ENCODE measurements at places on chromosomes 6 and 20.
A peak's percentile ranks its signal among the peaks of the same experiment; 100 is the strongest.

DNA sequence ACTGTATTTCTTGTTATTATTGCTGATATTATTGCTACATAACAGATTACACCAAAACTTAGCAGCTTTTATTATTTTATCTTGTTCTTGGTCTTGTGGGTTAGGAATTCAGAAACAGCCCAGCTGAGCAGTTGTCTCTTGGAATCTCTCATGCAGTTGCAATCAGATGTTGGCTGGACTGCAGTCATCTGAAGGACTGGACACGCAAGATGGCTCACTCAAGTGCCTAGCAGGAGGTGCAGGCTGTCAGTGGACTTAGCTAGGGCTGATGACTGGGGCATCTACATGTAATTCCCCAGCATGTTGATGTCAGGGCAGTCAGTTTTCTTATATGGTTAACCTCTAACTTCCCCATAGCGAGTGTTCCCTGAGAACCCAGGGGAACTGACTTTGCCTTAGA lies 128.6 kb upstream of the PLCB4 start:
- DNase-seq = no peak

DNA sequence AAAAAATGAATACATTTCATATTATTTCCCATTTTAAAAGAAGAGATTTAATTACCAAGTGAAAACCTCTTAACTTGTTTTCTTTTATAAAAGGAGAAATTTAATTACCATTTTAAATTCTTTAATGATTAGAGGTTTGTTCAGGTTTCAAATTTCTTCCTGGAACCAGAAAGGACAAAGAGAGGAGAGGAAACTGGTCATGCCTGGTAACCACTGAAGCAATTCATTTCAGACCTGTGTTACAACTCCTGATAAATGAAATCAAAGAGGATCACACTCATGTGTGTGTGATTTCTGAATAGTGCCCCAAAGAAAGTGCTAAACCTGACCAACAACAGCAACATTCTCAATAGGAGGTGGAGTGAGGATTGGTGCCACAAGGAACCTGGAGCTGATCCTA lies 12.6 kb upstream of the SLPI start:
- no peak for DNase-seq

- DNase-seq = no peak
These were observed 1365.7 kb upstream of the GJE1 start for GRCh38 chr6:140766999-140767398.

GRCh38 chr6:87702589-87702945 lies 534 bp upstream of the AKIRIN2 start:
- DNase-seq = peak; percentile 76

- no peak for DNase-seq
These were observed 1005.6 kb upstream of the FLRT3 start for GRCh38 chr20:15342991-15343523.

GRCh38 chr6:14781772-14782525 lies 463.9 kb upstream of the JARID2 start:
- DNase-seq = no peak

DNA sequence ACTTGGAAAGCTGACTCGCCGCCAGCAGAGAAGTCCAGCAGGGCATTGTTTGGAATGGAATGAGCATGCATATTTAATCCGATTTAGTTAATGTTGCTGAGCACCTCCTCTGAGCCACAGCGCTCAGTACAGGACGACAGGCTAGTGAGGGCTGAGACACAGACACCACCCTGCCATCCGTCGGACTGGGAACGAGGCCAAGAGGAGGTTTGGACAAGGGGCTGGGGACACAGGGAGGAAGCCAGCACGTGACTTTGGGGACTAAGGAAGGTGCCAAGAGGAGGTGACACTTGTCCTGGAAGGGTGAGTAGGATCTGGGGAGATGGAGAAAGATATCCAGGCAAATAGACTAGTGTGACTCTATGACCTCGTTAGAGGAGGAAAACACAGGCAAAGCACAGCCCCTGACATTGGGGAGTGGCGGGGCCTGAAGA lies 152.5 kb upstream of the ECI2 start:
- no peak for DNase-seq

GRCh38 chr6:113642714-113643406 lies 214.3 kb upstream of the MARCKS start:
- no peak for DNase-seq

DNA sequence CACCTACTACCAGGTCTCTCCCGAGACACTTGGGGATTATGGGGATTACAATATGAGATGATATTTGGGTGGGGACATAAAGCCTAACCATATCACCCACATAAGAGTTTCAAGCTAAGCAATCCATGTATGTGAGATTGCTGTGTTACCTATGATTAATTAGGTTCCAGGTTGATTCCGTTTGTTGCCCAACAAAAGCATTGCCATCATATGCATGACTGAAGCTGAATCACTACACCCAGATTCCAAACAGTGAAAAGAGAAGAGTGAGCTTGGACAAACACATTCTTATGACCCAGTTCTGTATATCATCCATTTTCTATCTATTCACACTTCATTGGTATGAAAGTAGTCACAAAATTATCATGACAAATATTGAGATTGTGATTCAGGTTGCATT lies 952.5 kb upstream of the MAN1A1 start:
- DNase-seq = no peak

DNA sequence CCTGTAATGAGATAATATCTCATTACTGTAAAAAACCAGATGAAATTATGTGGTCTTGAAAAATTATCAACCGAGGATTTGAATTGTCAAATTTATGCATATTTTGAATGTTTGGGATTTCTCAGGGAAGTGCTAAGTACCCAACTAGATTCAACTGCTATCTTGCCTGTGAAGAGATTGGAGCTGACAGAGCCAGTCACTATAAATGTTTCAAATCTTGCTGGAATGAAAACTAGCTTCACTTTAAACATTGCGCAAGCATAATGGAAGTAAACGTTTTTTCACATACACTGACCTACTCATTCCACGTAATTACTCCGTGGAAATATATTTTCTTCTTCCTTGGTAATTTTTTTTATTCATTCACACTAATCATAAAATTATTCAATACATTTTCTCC lies 46.7 kb downstream of the TMEM170B start:
- no peak for DNase-seq

- DNase-seq = no peak
These were observed 200.9 kb upstream of the UST start for GRCh38 chr6:148545901-148546300.

DNA sequence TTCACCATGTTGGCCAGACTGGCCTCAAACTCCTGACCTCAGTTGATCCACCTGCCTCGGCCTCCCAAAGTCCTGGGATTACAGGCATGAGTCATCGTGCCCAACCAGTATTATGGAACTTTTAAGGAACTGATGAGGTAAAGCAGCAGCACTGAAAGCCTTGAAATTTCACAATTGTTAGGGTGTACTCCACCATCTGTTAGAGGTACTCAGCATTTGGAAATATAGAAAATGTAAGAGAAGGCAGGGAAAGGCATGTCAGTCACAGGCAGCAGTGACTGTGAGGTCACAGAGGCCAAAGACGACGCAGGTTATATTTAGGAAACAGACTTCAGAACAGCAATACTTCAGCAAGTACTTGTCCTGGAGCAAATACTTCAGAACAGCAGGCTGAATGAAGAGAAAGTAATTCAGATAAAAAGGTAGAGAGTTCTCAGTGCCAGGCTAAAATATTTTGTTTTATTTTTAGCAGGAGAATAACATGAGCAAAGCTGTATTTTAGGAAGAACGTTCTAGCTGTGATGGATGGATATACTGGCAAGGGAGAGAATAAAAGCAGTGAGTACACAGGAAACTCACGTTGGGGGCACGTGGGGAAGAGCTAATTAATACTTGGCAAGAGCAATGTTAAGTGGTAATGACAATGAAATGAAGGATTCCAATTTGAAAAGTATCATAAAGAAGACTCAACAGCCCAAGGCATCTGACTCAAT lies 67.2 kb downstream of the DTNBP1 start:
- DNase-seq = peak; percentile 58

DNA sequence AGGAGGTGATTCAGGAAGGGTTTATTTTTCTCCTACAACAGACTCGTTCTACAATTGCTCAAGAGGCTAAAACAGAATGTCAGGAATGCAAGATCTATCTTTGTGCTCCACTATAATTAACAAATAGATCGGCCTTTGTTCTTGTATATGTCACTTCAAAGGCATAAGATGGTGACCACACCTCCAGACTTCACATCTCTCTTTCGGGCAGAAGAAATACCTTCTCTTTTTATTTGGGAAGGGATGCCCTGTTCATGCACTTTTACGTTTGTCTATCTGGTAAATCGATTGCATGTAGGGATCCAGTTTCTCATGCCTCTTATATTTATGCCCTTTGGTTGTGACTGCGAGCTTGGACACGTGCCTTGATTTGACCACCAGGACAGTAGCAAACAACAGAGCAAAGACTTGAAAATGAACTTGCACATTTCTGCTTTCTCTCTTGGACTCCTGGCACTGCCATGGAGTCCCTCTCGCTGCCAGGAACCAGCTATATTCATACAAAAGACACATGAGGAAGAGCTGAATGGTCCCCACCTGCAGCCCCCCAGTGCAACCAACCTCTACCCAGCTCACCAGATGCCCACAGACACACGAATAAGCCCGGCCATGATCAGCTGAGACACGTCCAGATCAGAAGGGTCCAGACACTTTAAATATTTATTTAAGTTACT lies 219.8 kb upstream of the STXBP5 start:
- DNase-seq = no peak

GRCh38 chr20:17023806-17024205 lies 203.0 kb upstream of the PCSK2 start:
- DNase-seq = no peak

- DNase-seq = no peak
These were observed 1189.1 kb downstream of the GRIK2 start for GRCh38 chr6:102582569-102582968.

DNA sequence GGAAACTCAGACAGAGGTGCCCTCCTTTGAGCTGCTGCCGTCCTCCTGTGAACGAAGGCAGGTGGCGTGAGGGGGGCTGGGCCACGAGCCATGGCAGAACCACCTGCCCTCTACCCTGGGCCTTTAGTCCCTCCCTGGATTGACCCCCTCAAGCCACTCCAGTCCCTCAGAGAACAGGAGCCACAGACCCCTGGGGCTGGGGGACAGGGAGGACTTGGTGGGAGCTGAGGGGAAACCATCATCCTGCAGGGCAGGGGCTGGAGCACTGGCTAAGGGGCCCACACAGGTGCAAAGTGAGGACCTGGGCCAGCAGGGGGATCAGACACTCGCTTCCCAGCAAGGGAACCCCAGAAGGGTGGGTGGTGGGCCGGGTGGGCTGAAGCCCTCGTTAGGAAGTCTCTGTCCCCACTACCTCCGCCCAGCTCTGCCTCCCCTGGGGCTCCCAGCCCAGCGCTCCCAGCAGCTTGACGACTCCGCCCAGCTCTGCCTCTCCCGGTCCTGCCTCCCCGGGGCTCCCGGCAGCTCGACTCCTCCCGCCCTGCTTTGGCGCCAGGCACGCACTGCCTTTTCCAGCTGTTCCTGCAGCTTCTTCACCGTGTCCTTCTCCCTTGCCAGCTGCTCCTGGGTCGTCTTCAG lies 44.4 kb downstream of the DSTN start:
- no peak for DNase-seq

- no peak for DNase-seq
These were observed 24.7 kb downstream of the MRPL14 start for GRCh38 chr6:44102527-44102926.

DNA sequence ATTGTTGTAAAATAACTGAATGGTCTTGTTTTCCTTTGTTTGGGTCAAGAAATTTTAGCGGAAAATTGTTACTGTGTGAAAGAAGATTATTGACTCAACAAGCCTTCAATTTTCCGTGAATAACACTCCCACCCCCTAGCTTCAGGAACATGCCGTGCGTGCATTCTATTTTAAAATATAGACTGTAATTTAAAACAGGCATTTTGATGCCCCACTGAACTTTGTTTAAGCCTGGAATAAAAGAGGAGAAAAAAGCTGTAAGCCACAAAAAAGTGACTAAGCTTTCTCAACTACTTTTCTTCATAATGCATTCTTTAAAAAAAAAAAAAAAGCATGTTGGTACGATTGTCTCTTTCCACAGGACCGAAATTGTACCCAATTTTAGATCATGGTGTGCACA lies 166.0 kb downstream of the ARID1B start:
- no peak for DNase-seq

GRCh38 chr6:84273048-84273809 lies 45.8 kb upstream of the CEP162 start:
- no peak for DNase-seq

DNA sequence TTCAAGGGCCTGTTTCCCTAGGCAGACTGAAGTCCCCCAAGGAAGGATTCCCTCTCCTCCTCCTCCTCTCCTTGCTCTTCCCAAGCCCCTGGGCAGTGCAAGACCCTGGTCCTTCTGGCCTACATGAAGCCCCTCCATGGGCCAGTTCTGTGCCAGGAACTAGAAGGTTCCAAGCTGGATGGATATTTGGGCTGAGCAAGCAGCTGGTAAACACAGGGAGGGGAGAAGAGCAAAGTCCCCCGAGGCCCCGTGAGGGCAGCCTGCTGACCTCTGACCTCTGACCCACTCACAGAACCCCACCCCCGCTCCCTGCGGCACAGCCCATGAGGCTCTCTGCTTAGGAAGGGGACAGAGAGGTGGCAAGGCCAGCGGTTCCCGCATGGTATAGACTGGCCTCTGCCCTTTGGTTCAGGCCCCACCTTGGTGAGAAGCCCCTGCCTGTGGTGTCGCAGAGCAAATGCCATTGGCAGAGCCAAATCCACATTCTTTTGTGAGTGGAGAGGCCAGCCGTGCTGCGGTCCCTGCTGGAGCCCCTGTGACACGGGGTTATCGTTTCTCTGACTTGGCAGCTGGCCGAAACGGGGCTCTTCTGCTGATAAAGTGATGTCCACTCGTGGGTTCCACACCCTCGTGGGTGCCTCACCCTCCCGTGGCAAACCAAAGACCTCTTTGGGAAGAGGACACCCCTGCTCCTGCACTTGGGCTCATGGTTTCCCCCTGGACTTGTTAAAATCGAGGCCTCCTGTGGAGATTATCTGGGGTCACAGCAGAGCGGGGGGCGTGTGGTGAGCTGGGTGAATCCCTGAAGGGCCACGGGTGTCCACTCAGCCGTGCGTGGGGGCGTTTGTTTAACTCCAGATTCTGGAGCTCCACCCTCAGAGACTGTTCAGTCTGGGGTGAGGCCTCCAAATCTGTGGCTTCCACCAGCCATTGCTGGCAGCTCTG lies 2.1 kb upstream of the CHRNA4 start:
- no peak for DNase-seq

GRCh38 chr20:8449123-8449522 lies 317.1 kb downstream of the PLCB1 start:
- DNase-seq = no peak

DNA sequence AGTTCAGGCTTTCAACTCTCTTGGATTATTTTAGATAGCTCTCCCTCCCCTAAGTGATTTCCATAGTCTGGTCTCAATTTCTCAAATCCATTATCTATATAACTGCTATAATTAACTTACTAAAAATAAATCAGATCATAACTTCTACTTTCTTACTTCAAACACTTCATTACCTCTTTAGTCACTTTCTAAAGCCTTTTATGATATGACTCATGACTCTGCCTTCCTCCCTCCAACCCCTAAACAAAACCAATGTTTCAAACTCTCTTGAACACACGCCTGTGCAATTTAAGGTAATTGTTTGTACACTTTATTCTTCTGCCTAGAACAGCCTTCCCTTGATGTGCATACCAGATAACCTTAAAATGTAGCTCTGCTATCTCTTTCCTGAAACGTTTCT lies 100.5 kb downstream of the LMBRD1 start:
- no peak for DNase-seq
